Activated naive CD4-positive, alpha-beta T cell treated with Interleukin-2 at 50 U/mL for 16 hours (primary cell): ENCODE measurements at places on chromosomes 16 and 17.

DNA sequence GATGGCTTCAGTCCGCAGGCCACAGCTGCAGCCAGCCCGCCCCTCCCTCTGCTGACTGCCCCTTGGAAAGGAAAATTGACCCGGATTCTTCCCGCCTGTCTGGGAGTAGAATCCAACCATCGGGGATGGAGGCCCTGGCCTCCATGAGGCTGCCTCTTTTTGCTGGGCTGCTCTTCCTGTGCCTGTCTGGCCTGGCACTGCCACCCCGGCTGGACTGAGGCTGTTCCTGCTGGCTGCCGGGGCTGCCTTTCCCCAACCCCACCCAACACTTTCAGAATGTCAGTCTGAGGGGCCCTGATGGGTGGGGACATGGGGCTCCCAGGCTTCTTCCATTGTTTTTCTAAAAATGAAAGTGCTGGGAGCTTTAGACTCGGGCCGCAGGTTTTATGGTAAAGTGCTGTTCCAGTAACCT is 7.3 kb downstream of the BAHCC1 start:
- no peak for DNase-seq

- no peak for DNase-seq
Measured at GRCh38 chr16:6104428-6104827, 1006.8 kb upstream of the EEF2KMT start.

- no peak for DNase-seq
Measured at GRCh38 chr17:77141846-77142449, 1.2 kb downstream of the SEC14L1 start.

GRCh38 chr16:1870365-1871082 is 1.4 kb downstream of the MEIOB start:
- DNase-seq, result no peak

DNA sequence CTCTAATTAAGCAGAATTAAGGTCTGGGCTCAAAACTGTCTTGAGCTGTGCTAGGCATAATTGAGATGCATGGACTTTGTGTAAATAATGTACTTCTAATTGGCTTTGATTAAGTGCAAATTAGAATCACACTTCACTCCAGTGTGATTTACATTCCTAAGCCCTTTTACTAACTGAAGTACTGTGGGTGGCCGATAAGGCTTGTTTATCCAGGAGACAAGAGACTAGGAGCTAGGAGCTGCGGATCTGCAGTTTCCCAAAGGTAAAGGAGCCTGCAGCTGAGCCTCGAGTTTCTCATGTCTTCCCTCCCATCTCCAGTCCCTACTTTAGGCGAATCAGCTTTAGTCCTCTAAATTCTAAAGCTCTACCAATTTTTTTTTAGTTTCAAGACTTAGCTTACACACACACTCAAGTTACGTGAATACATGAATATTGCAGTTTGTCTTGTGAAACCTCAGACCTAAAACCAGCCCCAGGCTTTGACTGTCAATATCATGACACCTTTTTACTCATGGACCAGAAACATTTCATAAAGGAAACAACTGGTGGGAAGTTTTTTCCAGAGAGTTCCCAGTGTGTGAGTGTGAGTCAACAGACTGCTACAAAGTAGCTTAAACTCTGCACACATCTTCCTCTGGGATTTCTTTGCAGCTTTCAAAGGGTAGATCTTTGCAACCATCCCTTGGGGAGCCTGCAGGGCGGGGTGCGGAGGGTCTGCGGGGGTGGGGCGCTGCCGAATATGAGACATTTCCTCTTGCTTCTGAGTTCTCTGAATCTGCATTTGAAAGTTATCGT is 113.9 kb upstream of the TBX2 start:
- no peak for DNase-seq

- DNase-seq, result no peak
Measured at GRCh38 chr16:57341062-57341440, 17.5 kb upstream of the CCL22 start.
